Amygdala (tissue), 56 donors: ENCODE measurements at places on chromosomes 3 and 15.

DNA sequence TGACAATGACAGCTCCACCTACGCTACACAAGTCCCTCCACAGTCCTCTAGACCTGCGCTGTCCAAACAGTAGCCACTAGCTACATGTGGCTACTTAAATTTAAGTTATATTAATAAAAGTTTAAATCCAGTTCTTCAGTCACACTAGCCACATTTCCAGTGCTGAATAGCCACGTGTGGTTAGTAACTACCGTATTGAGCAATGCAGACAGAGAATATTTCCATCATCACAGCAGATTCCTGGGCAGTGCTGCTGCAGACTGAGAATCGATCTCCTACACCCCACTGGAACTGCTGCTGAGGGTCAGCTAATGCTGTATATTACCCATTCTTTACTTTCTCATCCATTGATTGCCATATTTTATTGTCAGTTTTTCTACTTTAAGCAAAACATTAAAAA is 40.9 kb downstream of the HDC start:
- no peak for DNase-seq

DNA sequence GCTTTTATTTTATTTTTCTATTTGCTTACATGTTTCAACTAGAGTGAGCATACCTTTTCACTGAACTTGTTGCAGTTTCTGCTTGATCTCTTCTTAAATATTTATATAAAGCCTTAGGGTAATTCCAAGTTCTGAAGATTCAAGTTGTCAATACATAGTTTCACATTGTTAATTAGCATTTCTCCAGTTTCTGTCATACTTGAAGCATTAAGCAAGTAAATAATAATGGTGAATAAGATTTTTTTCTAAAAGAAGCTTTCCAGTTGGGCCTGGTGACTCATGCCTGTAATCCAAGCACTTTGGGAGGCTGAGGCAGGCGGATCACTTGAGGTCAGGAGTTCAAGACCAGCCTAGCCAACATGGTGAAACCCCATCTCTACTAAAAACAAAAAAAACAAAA is 53.9 kb downstream of the CALML4 start:
- no peak for DNase-seq

- DNase-seq, result no peak
These were observed 618.6 kb downstream of the NAALADL2 start for GRCh38 chr3:175477651-175478224.

- no peak for DNase-seq
These were observed 10.3 kb downstream of the TM4SF1 start for GRCh38 chr3:149366941-149367840.

DNA sequence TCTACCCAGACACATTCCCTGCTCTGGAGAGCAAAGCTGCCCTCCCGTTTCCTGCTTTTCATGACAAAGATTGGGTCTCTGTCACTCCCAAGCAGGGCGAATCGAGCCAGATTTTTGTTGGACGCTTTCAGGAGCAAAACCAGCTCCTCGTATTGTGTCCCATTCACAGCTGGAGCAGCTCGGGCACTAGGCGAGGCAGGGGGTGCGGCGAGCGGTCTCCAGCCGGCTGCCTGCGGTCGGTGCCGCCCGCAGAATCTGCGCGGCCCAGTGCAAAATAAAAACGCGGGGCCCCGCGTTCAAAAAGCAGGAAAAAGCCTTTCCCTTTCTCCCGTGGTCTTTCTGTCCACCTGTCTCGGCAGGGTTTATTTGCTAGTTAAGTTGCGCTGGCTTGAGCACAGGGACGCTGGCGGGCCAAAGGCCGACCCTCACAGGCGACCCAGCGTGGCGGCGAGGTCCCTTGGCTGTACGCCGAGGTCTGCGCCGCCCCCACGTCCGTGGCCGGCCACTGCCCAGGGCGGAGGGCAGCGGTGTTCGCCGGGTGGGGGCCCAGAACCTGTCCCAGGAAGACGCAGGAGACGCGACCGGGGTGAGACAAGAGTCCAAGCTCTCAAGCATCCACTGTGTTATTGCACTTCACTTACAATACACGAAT is 71.2 kb downstream of the CYP19A1 start:
- DNase-seq, result no peak

GRCh38 chr3:102017784-102018183 is 168.5 kb downstream of the NFKBIZ start:
- no peak for DNase-seq

DNA sequence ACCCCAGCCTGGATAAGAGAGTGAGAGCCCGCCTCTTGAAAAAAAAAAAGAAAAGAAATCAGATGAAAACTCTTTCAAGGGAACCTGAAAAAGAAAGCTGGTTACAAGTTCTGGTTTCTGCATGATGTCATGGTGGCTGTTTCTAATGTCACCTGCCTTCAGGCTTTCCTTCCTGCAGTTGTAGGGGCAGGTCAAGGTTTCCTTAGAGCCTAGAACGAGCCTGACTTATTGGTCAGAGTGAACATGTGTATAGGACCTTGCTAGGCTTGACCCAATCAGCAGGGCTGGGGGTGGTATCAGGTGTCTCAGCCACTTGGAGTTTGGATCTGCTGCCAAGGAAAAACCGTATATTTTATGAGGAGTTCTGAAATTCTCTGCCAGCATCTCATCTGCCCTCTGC is 3.8 kb downstream of the IVD start:
- no peak for DNase-seq

- no peak for DNase-seq
These were observed 266.4 kb upstream of the CDIN1 start for GRCh38 chr15:36313021-36313420.

- no peak for DNase-seq
These were observed 28.6 kb upstream of the SERPINI2 start for GRCh38 chr3:167502401-167502800.

GRCh38 chr3:186092360-186093070 is 16.4 kb downstream of the ETV5 start:
- no peak for DNase-seq

DNA sequence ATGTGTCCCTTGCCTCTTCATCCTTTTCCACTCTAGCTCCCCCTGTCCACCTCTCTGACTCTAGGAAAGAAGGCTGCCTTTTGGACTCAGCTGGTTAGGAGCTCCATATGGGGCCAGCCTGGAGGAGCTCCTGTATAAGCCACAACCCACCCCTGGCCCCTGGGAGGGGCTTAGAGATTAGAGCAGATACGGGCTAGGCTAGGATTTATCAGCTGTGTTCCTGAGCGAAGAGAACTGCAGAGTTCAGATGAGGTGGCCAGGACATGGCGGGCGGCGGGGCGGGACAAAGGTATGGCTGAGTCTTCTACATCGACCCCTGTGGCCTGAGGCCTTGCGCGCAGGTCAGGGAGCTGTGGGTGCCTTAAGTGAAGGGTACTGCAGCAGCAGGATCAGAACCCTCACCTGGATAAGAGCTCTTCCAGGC is 7.9 kb downstream of the NBEAL2 start:
- DNase-seq, result no peak

- DNase-seq, result no peak
These were observed 270.8 kb upstream of the TOPAZ1 start for GRCh38 chr3:43970920-43971319.

- peak; percentile 60 for DNase-seq
These were observed 44.2 kb downstream of the SGO1 start for GRCh38 chr3:20141851-20142250.

- DNase-seq, result peak; percentile 3
These were observed 646 bp downstream of the IQCB1 start for GRCh38 chr3:121834157-121834670.

- DNase-seq, result no peak
These were observed 47.3 kb downstream of the ATP8B4 start for GRCh38 chr15:50071551-50072258.

DNA sequence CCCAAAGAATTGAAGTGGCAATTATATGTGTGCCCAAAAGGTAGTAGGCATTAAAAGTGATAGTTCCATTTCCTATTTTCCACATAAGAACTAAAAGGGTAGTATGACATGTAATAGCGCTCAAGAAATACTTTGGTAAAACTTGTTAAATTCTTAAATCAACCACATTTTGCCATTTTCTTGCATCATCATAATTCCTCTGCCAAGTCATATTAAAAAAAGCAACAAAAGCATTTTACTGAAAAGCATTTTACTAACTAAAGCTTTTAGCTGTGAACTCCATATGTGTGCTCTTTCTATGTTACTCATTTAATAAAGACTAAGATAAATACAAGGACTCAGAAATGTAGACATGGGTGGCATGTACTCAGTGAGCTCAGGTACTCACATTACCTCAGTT is 70.1 kb downstream of the GPR160 start:
- DNase-seq, result no peak

DNA sequence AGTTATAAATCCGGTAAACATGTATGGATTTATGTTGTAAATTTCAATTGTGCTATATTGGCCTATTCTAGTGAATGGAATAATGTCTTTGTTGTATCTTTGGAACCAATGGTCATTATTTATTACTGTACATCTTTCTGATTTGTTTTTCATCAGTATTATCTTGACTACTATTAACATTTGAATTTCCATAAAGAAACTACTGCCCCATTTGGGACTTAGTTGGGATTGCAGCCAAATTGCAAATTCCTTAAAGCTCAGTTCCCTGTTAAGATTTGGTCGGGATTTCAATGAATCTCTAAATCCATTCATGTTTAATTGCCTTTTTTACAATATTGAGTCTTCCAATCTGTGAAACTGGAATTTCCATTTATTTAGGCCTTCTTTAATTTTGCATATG is 822.4 kb upstream of the CADM2 start:
- no peak for DNase-seq

GRCh38 chr3:176512037-176512436 is 685.2 kb downstream of the TBL1XR1 start:
- DNase-seq, result no peak

DNA sequence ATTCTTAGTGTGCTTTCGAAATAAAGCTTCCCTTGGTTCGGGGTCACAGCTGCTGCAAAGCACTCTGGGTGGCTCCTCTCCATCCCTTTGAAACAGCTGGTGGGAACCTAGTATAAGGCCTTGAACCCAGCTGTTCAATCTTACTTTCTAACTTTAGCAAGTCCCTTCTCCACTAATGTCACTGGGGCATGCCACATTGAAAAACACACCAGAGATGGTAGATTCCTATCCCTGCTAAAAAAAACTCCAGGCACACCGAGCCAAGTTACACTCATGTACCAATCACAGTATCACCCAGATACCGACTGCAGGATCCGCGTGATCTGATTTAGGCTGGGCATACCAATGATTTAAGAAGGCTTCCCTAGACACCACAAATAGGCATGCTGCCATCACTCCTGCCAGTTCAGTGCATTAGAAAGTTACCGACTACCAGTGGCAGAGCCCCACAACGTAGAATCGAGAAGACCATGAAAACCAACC is 65.0 kb downstream of the WWTR1 start:
- no peak for DNase-seq

- no peak for DNase-seq
These were observed 7.5 kb upstream of the IGSF11 start for GRCh38 chr3:119042162-119042561.

DNA sequence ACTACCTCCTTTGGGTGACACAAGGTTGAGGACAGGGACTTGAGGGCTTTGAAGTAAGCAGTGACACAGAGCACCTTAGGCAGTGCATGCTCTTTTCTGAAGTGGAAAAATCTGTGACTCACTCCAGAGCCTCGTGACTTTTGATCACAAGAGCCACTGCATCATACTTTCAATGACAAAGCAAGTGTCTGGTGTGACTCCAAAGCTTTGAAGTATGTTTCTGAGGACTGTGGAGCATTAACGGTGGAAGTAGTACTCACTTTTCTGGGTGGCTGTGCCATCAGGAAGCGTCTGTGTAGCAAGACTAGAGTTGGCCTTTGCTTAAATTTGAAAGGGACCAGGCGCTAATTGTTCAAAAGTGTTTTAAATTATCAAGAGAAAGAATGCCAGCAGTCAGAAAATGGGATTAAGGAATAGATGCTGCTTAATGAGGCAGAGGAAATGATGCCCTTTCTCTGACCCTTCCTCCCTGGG is 210.7 kb upstream of the TRIM42 start:
- DNase-seq, result no peak

DNA sequence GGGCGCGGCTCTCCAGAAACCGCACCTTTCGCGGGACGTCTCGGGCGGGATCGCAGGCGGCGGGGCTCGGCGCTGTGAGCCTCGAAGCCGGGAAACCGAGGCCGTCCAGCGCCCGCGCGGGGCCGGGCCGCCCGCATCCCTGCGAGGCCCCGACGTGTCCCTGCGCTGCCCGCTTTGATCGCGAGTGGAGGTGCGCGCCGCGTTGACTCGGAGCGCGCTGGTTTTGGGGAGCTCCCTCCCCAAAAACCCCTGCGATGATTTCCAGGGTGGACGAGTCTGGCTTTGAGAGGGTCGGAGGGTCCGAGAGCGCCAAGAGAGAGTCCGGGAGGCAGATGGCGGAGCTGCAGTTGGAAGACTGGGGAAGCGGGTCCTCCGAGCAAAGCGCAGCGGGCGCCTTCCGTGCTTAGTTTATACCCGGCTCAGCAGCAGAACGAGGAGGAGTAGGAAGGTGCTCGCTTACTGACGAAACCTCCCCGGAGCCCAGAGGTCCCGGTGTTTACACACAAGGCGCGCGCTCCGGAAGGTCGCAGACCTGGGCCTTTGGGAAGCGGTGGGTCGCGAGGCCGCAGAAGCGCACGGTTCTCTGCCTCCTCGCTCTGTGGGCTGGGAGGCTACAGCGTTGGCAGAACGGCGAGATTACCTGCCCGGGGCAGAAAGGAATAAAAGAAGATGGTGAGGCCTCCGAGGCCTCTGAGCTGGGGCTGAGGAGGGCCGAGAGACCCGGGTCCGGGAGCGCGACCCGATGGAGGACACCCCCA is 687 bp downstream of the ALDH1A3 start:
- DNase-seq, result no peak

- no peak for DNase-seq
These were observed 92.0 kb downstream of the ZPLD1 start for GRCh38 chr3:102526865-102527264.

- no peak for DNase-seq
These were observed 325.2 kb downstream of the ZBBX start for GRCh38 chr3:167054926-167055325.

- DNase-seq, result peak; percentile 27
These were observed 104.4 kb upstream of the UBE3A start for GRCh38 chr15:25543196-25543595.

DNA sequence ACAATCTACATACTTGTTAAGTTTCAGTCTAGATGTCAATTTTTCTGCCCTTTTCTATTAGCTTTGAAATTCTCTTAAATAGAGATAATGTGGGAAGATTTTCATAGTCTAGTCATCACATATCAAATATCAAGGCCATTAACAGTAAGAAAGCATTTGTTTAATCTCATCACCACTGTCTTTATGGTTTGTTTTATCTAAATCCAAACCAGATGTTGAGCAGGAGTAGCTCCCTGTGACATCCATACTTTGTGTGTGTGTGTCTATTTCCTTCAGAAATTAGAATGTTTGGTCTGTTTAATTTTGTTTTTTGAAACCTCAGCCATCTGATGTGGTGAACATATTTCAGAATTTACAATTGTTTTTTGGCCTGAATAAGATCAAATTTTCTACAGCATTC is 23.1 kb upstream of the GOLGA8B start:
- DNase-seq, result no peak

- DNase-seq, result no peak
These were observed 127.7 kb downstream of the PDE8A start for GRCh38 chr15:85109333-85109732.

GRCh38 chr15:67415181-67415580 is 105.8 kb upstream of the C15orf61 start:
- DNase-seq, result no peak

GRCh38 chr15:27330326-27330725 is 359.3 kb downstream of the GABRG3 start:
- DNase-seq, result no peak

GRCh38 chr15:94792196-94792595 is 560.8 kb downstream of the MCTP2 start:
- no peak for DNase-seq

- no peak for DNase-seq
These were observed 82.8 kb downstream of the MAGI1 start for GRCh38 chr3:65955792-65956477.
